MCF 10A (cell line): ENCODE measurements at places on chromosomes 1 and 21.

- DNase-seq: peak; percentile 90
These were observed 101.3 kb upstream of the HMCN1 start for GRCh38 chr1:185632659-185633423.

DNA sequence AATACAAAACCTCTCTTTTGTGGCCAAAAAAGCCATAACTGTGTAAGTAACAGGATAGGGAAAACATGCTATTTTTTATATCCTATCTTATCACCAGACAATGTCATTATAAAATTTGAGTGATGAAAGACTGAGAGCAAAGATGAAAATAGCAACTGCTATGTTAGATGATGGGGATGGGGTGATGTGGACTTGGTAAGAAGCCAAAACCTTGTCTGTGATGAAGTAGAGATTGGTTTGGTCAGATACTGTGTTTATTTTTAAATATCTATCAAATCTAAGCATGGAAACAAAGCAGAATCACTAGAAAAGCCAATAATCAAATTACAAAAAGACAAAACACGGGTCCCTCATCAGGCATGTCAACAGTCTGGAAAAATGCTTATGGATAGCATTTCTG lies 631.1 kb upstream of the NR5A2 start:
- no peak for DNase-seq

GRCh38 chr1:47192458-47193384 lies 2.9 kb upstream of the PDZK1IP1 start:
- peak; percentile 81 for DNase-seq

DNA sequence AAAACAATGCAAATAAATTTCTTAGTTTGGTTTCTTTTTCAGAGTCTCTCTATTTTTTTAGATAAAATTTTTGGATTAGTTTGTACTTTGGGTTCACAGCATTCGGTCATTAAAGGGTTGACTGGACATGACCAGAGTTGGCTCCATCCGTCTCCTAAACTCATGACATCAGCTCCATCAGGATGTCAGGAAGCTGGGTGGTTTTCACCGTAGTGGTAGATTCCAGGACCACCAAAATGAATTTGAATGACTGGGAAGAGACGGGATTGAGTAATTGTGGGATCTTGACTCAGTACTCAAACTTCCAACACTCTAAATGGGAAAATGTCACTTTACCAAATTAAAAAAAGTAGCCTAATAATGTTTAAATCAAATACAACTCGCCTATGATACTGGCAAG lies 279.2 kb upstream of the DUSP10 start:
- DNase-seq: no peak

GRCh38 chr1:236394879-236395229 lies 768 bp downstream of the EDARADD start:
- DNase-seq: peak; percentile 48

DNA sequence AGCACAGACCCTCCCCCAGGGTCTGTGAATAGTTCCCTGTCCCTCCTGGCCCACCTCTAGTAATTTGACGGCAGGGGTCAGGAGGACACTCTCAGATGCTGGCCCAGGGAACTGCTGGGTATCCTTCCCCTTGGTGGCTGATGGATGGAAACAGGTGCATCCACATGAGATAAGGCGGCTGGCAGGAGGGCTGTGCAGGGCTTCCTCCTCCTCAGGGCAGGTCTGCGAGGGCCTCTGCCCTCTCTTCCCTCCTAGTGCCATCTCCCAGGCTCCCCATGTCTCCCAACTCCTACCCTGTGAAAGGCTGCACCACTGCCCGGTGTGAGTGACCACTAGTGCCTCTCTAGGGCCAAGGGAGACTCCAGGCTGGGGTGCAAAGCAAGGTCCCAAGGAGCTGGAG lies 123.9 kb downstream of the GLIS1 start:
- DNase-seq: no peak

- DNase-seq: peak; percentile 74
These were observed 3.6 kb downstream of the UBXN11 start for GRCh38 chr1:26302733-26303405.

- no peak for DNase-seq
These were observed 19.1 kb downstream of the ASPM start for GRCh38 chr1:197127246-197127912.

- peak; percentile 91 for DNase-seq
These were observed 233.5 kb downstream of the TRABD2B start for GRCh38 chr1:47763591-47764171.

DNA sequence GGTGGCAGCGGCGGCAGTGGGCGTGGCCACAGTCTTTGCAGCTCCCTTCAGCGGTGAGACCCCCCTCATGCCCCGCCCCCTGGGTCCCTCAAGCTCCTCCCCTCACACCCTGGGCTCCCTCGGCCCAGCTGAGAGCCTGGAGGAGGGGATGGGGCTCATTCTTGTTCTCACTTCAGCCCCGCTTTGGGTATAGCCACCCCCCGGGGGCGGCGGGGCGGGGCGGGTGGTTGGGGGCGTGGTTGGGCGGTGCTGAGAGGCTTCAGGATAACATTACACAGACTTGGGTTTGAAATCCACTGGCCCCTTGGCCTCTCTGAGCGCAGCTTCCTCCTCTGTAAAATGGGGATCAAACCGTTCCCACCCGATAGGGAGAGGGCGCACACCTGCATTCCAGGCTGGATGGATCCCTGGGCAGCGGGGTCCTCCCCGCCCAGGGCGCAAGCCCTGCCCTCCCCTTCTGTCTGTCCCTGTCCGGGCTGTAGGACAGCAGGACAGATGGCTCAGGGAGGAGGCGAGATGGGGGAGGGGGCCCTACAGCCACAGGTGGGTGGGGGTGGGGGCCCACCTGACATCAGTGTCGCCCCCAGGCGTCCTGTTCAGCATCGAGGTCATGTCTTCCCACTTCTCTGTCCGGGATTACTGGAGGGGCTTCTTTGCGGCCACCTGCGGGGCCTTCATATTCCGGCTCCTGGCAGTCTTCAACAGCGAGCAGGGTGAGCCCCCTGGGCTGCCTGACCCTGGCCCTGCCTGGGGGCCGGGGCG lies 5.1 kb downstream of the CLCNKA start:
- no peak for DNase-seq

GRCh38 chr1:156474966-156475365 lies 25.6 kb downstream of the MEF2D start:
- DNase-seq: no peak

DNA sequence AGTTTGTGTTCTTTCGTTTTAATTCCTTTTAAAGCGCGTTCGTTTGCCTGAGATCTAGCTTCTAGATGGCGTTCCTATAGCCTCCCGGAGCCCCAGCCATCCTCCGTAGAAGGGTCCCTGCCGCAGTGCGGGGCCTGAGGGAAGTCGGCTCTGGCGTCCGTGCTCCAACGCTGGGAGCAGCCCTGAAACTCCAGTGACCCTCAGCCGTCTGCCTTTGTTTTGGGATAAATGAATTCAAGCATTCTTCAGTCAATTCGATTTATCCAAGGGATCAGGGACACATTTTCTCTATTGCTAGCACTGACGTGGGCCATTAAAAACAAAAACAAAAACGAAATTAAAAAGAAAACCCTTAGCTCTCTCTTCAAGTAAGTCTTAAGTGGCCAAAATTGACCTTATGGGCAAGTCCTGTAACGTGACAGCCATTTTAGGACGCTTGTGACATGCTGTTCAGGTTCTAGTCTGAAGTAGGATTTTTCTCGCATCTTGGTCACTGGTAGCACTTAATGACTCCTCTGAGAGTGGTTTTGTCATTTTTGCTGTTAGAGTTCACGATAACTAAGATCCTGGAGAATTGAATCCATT lies 742 bp upstream of the HSPA13 start:
- DNase-seq: no peak

DNA sequence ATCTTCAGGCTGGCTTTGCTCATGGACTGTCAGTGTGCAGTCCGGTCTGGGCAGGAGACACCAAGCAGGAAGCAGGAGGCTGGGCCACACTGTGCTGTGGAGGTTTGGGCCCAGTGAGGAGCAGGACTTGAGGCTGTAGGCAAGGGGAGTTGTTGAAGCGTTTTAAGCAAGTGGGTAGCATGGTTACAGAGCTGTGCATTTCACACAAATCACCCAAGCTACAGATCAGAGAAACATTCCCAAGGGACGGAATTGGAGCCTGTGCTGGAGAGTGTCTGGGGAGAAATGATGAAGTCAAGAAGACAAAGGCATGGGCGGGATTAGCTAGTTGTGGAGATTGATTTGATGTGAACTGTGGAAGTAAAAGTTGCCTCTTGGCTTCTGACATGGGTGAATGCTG lies 60.9 kb downstream of the KIF21B start:
- DNase-seq: no peak

- DNase-seq: peak; percentile 71
These were observed 72.7 kb upstream of the AK4 start for GRCh38 chr1:65075123-65075976.

DNA sequence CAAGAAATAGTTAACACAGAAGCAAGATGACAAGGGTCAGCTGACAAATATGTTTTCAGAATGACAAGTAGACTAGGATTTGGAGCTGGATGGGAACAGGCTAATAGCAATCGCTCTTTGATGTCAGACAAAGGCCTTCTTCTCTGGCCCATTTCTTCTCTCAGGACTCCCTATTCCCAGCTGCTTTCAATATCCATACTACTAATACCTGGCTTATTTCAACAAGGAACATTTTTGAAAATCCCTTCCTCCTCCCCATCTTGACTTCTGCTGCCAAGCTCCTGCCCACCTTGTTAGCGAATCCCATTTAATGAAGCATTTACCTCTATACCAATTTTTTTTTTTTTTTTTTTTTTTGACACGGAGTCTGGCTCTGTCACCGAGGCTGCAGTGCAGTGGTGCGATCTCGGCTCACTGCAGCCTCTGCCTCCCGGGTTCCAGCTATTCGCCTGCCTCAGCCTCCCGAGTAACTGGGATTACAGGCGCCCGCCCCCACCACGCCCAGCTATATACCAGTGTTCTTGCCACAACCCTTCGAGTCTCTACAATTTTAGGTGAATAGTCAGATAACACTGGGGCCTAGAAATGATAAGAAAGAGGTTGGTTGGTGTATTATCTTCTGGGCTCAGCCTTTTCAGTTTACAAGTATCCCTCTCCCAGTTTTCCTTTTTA lies 68.4 kb downstream of the MACF1 start:
- DNase-seq: no peak

- peak; percentile 67 for DNase-seq
These were observed at the start of gene GJB3 for GRCh38 chr1:34781071-34781843. GJB3 (plus strand) TSS chr1:34781214; CDS start chr1:34784763, 3,549 bp downstream.

GRCh38 chr1:187816646-187817045 lies 987.9 kb downstream of the PLA2G4A start:
- no peak for DNase-seq

DNA sequence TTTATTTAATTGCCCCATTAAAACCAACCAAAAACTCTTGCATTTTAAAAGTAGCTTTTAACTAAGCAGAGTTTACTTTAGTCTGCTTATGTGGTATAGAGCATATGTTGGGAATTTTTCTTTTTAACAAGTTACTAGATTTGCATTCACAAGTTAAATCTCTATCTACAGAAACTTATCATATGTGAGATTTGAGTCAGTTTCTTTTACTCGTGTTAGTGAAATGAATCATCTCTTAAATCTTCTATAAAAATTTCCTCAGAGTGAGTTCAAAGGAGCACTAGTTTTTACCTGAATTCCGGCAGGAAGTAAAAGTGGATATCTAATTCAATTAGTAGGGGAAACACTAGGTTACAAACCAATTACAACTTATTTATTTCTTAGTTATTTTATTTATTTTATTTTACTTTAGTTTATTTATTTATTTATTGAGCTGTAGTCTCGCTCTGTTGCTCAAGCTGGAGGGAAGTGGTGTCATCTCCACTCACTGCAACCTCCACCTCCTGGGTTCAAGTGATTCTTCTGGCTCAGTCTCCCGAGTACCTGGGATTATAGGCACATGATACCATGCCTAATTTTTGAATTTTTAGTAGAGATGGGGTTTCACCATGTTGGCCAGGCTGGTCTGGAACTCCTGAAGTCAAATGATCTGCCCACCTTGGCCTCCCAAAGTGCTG lies 1609.6 kb upstream of the B3GALT2 start:
- DNase-seq: no peak

GRCh38 chr1:243322326-243322725 lies 66.5 kb downstream of the SDCCAG8 start:
- no peak for DNase-seq

DNA sequence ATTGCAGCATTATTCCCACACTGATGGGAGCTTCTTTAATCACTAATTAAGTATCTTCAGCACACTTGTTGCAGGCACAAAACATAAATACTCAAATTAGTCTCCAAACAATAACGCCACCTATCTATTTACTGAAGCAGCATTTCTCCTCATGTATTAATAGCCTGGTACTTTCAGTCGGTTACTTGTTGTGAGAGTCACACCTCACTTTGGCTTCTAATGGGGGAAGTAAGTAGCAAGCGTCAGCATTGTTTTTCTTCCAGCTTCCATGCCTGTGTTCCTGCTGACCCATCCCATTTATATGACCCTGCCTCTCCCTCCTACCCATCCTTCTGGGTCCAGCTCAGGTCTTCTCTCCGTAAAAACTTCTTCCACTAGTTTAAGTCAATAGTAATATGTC lies 31.9 kb upstream of the DENND1B start:
- DNase-seq: no peak

- no peak for DNase-seq
These were observed 5.5 kb upstream of the PADI1 start for GRCh38 chr1:17199267-17200044.

DNA sequence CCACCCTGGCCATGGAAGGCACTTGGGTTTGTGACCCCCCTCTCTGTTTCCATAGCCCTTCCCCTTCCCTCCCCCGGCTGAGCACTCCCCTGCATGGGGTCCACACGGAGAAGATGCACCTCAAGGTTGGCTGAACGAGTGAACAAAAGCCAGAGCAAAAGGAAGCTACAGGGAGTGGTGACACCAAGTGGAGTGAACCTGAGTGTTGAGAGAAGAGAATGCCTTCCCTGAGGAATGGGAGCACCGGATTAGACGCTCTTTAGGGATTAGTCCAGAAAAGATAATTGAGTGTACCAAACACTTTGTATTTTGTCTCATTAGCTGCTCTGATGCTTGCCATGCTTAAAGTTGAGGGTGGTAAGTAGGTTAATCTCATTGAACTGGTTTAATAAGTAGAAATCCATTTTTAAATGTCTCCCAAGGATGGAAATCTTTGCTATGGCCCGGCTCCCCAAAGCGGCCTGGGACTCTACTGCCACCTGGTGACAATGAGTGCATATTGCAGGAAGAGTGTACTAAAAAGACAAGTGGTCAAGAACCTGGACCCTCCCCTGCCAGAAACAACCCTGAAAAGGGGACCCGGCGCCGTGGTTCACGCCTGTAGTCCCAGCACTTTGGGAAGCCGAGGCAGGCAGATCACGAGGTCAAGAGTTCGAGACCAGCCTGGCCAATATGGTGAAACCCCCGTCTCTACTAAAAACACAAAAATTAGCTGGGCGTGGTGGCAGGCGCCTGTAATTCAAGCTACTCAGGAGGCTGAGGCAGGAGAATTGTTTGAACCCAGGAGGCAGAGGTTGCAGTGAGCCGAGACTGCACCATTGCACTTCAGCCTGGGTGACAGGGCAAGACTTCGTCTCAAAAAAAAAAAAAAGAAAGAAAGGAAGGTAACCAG lies 150.6 kb upstream of the ZC3H12A start:
- peak; percentile 65 for DNase-seq
